Activated CD4-positive, alpha-beta T cell treated with anti-CD3 and anti-CD28 coated beads, Interleukin-2, amount 10 ng/mL, durations not matched to agents 7 days and 5 days (primary cell): ENCODE measurements at places on chromosomes 7 and 10. TPM values are rescaled to one million over a fixed set of nuclear protein-coding genes. Genes with fewer than 3 reads are reported as not detected.

DNA sequence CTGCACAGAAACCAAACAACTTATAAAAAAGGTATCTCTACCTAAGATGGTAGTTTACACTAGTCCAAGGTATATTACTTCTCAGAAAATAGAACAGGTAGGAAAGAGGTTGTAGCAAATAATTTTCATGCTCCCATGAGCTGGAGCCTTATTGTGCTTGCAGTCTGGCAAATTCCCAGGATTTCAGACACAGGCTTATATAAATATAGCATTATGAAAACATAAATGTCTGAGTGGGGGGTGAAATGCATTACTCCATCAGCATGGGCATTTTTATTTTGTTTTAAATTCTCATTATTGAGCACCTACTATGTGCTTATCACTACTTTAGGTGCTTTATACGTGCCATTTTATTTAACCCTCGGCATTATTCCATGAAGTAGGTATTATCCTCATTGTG is 83.0 kb upstream of the PHYHIPL start:
- no peak for DNase-seq

- DNase-seq = no peak
These were observed 24.6 kb upstream of the GTPBP4 start for GRCh38 chr10:963655-964054.

- no peak for DNase-seq
These were observed 236.9 kb upstream of the TMEM229A start for GRCh38 chr7:124269774-124270173.

DNA sequence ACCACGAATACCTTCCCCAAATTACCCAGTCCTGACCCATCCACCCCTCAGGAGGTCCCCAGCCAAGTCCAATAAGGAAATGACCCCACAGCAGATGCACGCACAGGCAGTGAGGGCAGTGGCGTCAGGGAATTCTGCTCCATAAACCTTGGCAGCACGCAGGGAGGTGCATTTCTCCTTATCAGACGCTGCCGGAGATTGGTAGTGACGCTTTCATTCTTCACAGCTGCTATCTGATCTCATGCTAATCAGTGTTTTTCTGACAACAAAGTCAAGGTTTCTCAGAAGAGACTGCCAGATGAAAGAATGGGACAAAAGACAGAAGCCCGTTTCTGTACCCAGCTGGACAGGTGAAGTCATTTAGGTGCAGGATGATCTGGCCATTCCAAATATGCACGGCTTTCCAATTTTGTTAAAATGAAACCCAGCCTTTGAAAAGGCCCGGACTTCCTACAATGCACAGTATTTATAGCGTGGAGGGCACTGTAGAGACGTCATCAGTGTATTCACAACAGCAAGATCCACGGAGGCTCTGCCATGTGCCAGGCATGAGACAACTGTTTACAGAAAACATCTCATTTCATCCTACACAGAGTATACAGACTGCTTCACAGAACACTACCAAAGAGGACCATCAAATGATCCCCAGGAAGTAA is 35.3 kb downstream of the DIP2C start:
- no peak for DNase-seq

DNA sequence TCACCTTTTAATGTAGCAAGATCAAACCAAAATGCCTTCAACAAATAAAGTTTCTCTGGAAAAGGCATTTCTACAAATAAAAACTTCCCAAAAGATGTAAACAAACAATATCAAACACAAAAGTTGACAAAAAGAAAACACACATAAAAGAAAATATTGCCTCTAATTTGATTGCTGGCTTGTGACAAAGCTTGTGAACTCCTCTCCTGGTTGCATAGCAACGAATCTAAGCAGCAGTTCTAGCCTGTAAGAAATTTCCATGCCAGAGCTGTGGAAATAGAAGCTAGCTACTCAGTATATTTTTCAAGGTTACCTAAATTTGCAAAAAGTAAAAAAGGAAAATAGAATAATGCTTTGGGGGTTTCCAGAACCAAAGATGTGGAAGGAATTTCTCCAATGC is 173.9 kb upstream of the CDK1 start:
- DNase-seq = no peak

DNA sequence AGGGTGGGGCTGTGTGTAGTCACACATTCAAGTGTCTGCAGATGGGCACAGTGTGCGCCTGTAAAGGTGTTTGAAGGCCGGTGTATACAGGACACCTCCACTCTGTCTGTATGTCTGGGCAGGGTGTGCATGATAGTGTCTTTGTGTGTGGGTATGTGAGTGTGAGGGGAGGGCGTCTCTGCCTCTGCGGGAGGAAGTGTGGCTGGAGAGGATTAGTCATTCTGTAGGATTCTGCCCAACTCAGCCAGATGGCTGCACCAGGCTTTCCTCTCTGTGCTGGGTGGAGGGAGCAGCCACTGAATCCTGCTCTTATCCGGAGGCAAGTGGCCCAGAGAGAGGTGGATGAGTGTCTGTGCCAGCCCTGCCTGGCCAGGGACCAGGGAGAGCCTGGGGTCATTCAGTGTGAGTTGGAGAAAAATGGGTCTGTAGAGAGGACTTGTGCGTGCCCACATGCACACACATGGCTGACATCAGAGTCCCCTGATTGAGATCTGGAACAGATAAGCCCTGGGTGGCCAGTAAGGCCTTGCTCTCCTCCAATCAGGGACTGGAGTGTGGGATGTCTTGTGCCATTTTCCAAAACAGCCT is 1.7 kb downstream of the SFXN3 start:
- DNase-seq = peak; percentile 52

DNA sequence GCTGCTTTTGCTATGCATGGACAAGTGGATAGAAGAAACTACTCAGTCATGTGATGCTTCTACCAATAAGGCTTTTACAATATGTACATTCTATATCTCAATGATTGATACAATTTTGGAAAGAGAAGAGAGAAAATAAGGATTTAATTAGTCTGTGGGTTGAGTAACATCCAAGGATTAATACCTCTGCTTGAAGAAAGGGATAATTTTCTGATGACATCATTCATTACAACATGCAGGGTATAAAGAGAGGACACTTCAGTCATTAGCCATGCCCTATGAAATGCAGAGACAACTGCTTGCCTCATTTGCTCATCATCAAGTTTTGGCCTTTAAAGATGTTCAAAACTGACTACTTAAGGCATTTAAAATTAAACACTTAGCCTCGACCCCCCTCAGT is 237.3 kb downstream of the AHR start:
- DNase-seq = no peak

DNA sequence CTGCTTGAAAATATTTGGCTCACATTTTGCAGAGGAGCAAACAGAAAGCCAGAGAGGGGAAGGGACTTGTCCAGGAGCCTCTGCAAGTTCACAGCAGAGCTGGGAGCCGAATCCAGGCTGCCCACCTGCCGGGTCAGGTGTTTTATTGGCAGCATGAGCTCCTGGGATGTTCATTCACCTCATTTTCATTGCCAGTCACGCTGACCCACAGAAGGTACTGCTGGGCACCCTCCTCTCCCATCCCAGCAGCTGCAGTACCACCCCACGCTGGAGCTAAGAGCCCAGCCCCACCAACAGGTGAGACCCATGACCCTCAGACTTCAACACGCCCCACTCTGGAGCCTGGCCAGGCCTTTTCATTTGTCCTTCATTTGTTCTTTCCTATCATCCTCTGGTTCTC is 102.7 kb downstream of the GRID1 start:
- no peak for DNase-seq

- DNase-seq = no peak
These were observed 7.9 kb upstream of the PAPSS2 start for GRCh38 chr10:87651801-87652200.

- no peak for DNase-seq
These were observed 71.8 kb downstream of the ZNF438 start for GRCh38 chr10:30959836-30960210.

DNA sequence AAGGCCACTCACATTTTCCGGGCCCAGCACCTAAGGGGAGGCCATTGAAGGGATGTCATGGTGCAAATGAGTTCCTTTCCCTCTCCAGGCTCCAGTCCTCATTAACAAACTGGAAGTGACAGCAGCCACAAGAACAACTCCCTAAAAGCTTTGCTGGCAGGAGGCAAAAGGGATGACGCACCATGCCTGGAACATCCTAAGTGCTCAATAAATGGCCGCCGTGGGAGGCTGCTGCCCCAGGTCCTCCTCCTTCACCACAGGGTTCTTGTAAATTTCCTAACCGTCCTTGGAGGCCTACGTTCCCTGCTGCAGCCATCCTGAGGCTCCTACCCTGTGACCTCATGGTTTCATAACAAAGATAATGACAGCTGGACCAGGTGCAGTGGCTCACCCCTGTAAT is 41.3 kb upstream of the CAMK1D start:
- DNase-seq = no peak

DNA sequence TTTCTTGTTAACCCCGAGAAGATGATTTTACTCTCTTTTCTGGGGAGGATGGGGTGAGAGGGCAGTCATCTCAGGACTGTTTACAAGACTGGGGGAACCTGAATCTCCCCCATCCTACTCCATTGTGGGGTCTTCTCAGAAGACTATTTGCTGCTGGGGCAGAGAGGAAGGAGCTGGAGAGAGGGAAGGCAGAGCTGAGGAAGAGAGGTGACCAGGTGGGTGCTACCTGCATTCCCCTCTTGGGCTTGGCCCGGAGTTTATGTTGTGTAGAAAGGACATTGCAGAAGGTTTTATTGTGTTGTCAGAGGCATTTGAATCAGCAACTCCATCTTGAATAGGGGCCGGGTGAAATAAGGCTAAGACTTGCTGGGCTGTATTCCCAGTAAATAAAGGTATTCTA is 247.1 kb upstream of the GALNT17 start:
- DNase-seq = no peak

GRCh38 chr7:107212725-107213124 is 43.9 kb downstream of the HBP1 start:
- no peak for DNase-seq

DNA sequence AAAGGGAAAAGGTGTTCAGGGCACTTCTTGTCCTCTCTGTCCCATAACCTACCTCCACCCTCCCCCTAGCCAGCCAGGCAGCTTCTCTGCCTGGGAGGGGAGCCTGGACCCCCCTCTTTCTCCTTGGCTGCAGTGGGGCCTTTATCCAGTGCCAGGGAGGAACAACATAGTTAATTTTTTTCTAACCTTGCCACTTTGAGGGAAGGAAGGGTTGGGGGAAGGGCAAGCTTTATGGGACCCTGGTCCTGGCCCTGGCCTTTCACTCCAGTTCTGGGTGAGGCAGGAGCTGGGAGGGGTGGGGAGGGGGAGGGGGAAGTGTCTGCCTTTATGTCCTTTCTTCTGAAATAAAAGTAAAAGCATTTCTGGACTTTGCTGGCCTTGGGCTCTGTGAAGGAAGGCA is 4.5 kb downstream of the VGF start:
- no peak for DNase-seq

DNA sequence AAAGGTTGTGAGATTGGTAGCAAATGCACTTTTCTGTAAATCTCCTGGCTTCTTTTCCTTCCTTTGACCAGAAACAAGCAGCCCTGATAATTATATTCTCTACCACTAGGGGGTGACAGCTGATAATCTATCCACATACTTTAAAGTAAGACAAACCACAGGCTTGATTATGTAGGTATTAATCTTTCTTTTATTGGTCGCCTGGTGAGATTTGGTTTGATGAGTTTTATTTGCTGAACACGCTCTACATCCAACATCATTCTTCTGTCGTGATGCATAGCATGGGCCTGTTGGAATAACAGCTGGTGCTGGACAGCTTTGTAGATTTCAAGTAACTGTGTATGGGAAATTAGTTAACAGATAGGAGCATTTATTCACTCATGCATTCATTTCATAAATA is 63.5 kb downstream of the ZNF365 start:
- DNase-seq = peak; percentile 56

DNA sequence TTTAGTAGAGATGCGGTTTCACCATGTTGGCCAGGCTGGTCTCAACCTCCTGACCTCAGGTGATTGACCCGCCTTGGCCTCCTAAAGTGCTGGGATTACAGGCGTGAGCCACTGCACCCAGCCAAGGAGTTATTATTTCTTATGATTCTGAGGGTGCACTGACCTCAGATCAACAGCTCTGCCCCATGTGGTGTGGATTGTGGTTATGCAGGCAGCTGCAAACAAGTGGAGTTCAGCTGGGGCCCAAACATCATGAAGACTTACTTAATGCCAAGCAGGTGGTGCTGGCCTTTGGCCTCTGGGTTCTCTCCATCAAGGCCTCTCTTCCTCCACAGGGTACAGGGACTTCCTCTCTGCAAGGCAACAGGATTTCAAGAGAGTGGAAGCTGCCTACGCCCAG is 45.1 kb upstream of the OPTN start:
- DNase-seq = no peak

- no peak for DNase-seq
These were observed 111.9 kb upstream of the RHEB start for GRCh38 chr7:151631570-151631952.

DNA sequence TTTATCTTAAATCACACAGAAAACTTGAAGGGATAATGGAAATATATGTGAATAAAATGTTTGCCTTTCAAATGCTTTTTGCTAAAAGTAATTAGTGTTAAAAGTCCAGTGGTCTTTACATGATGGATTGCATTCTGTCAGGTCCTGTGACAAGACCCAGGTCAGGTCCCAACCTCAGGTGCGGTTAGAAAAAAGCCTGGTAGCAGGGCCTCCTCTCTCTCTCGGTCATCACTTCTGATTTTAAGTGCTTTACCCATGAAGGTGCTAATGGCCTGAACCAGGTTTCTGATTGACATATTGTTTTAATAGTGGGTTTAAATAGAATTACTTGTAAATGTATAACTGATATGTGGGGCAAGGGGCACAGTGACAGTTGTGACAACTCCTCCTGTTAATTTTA is 736.3 kb downstream of the POM121L12 start:
- no peak for DNase-seq

- DNase-seq = no peak
These were observed 695.0 kb upstream of the NRP1 start for GRCh38 chr10:34029455-34029854.

DNA sequence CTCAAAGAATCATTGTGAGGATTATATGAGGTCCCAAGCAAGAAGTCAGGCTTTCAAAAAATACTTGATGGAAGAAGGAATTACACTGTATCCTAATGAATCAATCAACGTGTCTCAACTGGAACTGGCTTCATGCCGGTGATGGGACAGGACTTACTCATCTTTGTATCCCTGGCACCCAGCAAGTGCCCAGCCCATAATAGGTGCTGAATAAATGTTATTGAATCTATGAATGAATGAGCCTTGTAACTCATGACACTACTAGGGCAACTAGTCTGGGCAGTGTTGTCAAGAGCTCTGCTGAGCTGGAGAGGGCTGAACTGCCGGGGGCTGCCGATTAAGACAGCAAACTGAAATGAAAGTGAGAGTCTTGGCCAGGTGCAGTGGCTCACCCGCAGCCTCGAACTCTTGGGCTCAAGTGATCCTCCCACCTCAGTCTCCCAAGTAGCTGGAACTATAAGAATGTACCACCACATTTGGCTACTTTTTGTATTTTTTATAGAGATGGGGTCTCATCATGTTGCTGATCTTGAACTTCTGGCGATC is 87.2 kb upstream of the KIF5B start:
- DNase-seq = no peak

Gene CPA2
- total RNA-seq = not detected

Gene SPDYE5
- total RNA-seq = not detected

Gene C10orf143
- total RNA-seq = 5.5 TPM

Gene ADAMTS14
- total RNA-seq = not detected

Gene GPR26
- not detected for total RNA-seq

Gene UNCX
- total RNA-seq = not detected

Gene PCDH15
- total RNA-seq = not detected

Gene PNLIPRP2
- total RNA-seq = not detected

Gene FGF8
- not detected for total RNA-seq

Gene C10orf71
- not detected for total RNA-seq

Gene CCDC172
- total RNA-seq = not detected
